ENCODE measurements at places on chromosomes 11 and 22. TPM values are rescaled to one million over a fixed set of nuclear protein-coding genes. Genes with fewer than 3 reads are reported as not detected.

The SAA4 gene
- not detected for polyA plus RNA-seq

The SLC25A18 gene
- not detected for polyA plus RNA-seq

The MMP1 gene
- polyA plus RNA-seq: 1.5 TPM

The EP300 gene
- polyA plus RNA-seq: 18.7 TPM

The NPAS4 gene
- not detected for polyA plus RNA-seq

The TSSK2 gene
- polyA plus RNA-seq: not detected

The CDCA5 gene
- 14.0 TPM for polyA plus RNA-seq

The TTC36 gene
- not detected for polyA plus RNA-seq

The C11orf71 gene
- polyA plus RNA-seq: 6.9 TPM

The NRGN gene
- 31.5 TPM for polyA plus RNA-seq

The ACRV1 gene
- not detected for polyA plus RNA-seq

The TRIM6 gene
- 3.3 TPM for polyA plus RNA-seq

The LRRC75B gene
- polyA plus RNA-seq: 22.0 TPM

The CRYAB gene
- polyA plus RNA-seq: 0.32 TPM

The IRAG1 gene
- polyA plus RNA-seq: 0.22 TPM

Data from endothelial cell of umbilical vein (primary cell).